ENCODE measurements at places on chromosomes 6 and 20.

DNA sequence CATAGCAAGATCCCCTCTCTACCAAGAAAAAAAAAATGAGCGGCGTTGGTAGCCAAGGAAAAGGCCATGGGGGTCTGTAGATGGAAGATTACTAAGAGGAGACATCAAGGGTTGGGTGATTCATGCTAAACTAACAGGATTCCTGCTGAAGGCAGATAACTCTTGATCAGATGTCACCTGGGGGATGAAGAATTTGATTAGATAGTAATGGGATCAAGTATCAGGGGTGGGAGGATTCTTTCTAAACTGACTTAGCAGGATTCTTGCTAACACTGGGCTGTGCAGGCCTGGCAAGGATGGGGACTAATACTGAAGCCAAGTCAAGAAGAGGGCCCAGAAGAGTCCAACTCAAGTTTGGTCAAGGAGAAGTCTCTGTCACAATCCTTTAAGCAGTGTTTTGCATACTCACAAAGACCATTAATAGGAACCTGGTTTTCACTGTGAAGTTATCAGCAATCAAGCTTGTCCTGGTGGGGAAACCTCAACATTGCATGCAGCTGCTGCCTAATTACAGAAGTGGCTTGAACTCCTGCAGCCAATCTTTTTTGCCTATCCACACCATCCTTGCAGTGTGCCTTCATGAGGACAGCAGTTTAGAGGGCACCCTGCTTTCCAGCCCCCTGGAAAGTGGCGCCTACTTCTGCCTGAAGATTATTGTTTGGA, 61.3 kb downstream of the ANKRD6 start:
- no peaks in the 10 kb centered on the region for H3K27me3 ChIP-seq
- no peak overlapping the region for H3K27ac ChIP-seq
- H3K4me3 ChIP-seq, result no peak overlapping the region
- H3K36me3 ChIP-seq, result no peaks in the 10 kb centered on the region
- no peaks in the 10 kb centered on the region for H3K4me1 ChIP-seq

DNA sequence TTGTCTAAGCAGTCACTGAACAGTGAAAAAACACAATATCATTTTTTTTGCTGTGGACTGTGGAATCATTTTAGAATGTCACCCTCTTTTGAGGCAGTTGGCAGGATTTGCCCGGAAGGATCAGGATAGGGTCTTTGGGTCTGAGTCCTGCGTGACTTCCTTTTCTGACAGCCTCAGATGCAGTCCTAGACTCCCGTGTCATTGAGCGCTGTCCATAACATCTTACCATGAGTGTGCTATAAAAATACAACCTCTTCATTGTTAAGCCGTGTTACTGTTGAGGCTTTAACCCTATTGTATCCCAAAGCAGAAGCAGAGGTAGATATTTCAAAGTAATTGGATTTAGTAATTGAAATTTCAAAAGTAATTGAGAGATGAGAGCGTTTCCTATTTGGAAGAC, 30.6 kb downstream of the ARID1B start:
- DNase-seq, result no peak
- no peaks in the 10 kb centered on the region for H3K36me3 ChIP-seq
- no peaks in the 10 kb centered on the region for H3K27me3 ChIP-seq
- H3K4me3 ChIP-seq, result peak overlapping the region; percentile 0
- H3K4me1 ChIP-seq, result peaks cover 98% of the 10 kb centered on the region

GRCh38 chr6:40308533-40309306, 278.4 kb downstream of the LRFN2 start:
- peaks cover 30% of the 10 kb centered on the region for H3K27me3 ChIP-seq
- no peaks in the 10 kb centered on the region for H3K4me1 ChIP-seq
- no peak overlapping the region for H3K4me3 ChIP-seq
- peak; percentile 13 for DNase-seq

DNA sequence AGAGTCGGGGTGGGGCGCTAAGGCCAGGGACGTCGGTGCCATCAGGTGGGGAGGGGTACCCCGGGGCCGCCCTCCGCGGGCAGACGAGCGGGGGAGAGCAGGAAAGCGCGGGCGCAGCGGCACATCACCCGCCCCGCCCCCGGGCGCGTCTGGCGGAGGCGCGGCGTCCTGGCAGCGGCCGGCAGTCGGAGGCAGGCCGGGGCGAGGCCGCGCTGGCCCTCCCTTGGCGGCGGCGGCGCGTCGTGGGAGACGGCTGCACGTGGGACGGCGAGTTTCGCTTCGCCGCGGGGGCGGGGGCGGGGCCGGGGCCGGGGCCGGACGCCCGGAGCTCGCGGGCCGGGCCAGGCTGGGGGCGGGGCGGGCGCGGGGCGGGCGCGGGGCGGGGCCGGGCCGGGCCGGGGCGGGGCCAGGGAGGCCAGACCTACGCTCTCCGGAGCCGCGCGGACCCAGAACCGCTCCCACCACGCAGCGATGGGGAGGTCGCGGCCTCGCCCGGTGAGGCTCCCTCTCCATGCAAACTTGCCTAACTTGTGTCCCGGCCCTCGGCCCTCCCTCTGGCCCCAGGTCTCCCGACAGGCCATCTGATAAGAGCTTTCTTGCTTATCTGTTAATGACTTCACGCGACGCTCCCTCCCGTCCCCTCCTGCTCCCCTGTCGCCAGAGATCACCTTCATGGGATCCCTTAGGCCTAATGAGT, 12.5 kb downstream of the ITPR3 start:
- DNase-seq, result peak; percentile 52
- H3K36me3 ChIP-seq, result no peaks in the 10 kb centered on the region
- no peaks in the 10 kb centered on the region for H3K27me3 ChIP-seq

DNA sequence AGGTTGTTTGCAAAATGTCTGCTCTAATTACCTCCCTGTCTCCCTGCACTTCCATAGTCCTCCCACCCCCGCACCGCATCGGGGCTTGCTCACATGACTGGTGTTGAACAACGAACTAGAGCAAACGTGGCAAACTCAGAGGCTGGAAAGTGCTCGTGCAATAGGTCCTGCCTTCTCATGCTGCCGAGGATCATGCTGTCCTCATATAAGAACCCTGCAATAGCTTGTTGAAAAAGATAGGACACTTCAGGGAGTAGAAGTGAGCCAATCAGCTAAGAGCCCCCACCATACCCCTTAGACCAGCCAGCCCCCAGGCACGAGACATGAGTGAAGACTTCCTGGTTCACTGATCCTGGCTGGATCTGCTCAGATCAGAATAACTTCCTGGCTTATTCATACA, 219.2 kb downstream of the C6orf118 start:
- H3K4me1 ChIP-seq, result no peaks in the 10 kb centered on the region
- H3K27ac ChIP-seq, result no peak overlapping the region
- H3K36me3 ChIP-seq, result peaks cover 7% of the 10 kb centered on the region
- DNase-seq, result no peak

DNA sequence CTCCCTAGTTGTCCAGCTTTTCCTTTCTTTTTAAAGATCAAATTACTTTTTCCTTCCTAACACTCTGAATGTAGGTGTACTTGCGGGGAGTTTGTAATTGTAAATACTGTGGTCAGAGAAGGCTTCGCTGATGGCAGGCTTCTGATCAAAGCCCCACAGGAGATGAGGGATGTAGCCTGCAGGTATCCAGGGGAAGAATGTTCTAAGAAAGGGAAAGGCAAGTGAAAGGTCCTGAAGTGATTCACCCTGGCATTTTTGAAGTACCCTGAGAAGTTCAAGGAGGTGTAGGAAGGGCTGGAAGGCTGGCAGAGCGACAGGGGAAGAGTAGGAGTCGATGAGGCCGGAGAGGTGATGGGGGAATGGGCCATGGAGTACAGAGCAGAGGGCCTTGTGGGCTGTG, 38.2 kb upstream of the CCN6 start:
- no peak for DNase-seq
- H3K4me1 ChIP-seq, result peaks cover 6% of the 10 kb centered on the region
- H3K27me3 ChIP-seq, result no peaks in the 10 kb centered on the region
- H3K4me3 ChIP-seq, result no peak overlapping the region
- no peak overlapping the region for H3K27ac ChIP-seq

GRCh38 chr6:68127074-68127473, 508.0 kb upstream of the ADGRB3 start:
- H3K27me3 ChIP-seq, result no peaks in the 10 kb centered on the region
- H3K36me3 ChIP-seq, result no peaks in the 10 kb centered on the region
- no peak for DNase-seq
- H3K4me1 ChIP-seq, result no peaks in the 10 kb centered on the region
- H3K27ac ChIP-seq, result no peak overlapping the region

GRCh38 chr6:36805917-36806316, 33.3 kb downstream of the CPNE5 start:
- no peak overlapping the region for H3K4me3 ChIP-seq
- no peaks in the 10 kb centered on the region for H3K36me3 ChIP-seq
- H3K27ac ChIP-seq, result no peak overlapping the region
- H3K27me3 ChIP-seq, result no peaks in the 10 kb centered on the region
- no peaks in the 10 kb centered on the region for H3K4me1 ChIP-seq

- H3K36me3 ChIP-seq, result no peaks in the 10 kb centered on the region
- H3K4me1 ChIP-seq, result no peaks in the 10 kb centered on the region
- no peak for DNase-seq
- no peak overlapping the region for H3K27ac ChIP-seq
Measured at GRCh38 chr6:109781001-109781400, 89.9 kb downstream of the FIG4 start.

DNA sequence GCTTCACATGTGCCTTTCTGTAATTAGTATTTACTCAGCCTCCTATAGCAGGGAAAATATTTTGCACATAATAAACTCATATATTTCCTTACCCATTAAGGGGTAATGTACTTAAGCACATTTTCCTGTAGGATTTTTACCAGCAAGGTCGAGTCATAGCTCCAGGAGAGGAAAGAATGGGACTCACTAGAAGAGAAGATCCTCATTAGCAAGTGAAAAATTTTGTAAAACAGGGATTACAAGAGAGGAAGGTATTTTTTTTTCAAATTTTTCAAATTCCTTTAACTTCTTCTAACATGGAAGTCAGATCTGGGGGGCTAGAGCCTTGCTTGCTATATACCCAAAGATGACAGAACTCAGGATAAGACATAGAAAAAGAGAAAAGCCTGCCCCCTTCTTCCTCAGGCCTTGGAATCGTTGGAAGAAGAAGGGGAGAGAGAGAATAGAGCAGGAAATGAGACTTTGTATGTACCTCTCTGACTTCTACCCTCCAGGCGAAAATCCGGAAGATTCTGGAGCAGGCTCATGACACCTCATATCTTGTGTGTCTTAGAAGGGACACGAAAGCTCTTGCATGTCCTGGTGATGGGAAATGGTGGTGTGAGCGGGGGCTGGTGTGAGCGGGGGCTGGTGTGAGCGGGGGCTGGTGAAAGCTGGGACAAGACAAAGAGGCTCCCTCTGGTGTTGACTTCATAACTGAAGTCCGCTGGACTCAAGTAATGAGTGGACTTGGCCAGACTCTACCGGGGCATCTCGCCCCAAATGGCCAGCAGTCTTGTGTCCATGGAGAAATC, 256.9 kb upstream of the PLCB4 start:
- no peak overlapping the region for H3K27ac ChIP-seq
- no peaks in the 10 kb centered on the region for H3K4me1 ChIP-seq
- H3K36me3 ChIP-seq, result no peaks in the 10 kb centered on the region
- no peak for DNase-seq

DNA sequence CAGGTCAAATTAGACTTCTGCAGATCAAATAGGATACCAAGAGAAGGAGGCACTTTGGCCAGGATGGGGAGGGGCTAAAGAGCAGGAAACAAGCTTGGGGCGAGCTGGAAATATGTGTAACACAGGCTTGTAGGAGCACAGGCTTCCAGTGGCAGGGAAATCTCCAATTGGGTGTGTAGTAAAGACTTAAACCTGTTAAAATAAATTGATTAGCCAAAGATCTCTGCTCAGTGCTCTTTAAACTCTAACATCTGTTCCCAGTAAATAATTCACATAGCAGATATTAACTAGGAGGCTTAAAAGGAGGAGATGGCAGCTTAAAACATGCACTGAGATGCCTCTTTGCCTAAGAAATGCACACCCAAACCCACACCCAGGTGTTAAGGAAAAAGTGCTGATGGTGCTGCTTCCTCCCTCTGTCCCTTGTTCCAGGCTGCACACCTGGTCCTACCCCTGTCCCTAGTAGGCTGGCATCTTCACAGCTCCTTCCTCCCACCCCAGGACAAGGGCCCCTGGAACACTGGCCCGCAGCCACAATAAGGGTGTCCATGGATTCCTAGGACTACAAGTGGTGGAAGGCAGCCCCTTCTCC, 93.5 kb upstream of the MLN start:
- H3K4me1 ChIP-seq, result peaks cover 28% of the 10 kb centered on the region
- no peak for DNase-seq
- no peaks in the 10 kb centered on the region for H3K27me3 ChIP-seq
- H3K4me3 ChIP-seq, result no peak overlapping the region

GRCh38 chr20:41135187-41135887, 2.0 kb upstream of the PLCG1 start:
- peak overlapping the region; percentile 94 for H3K4me3 ChIP-seq
- H3K36me3 ChIP-seq, result no peaks in the 10 kb centered on the region
- H3K4me1 ChIP-seq, result peaks cover 27% of the 10 kb centered on the region
- DNase-seq, result peak; percentile 69

DNA sequence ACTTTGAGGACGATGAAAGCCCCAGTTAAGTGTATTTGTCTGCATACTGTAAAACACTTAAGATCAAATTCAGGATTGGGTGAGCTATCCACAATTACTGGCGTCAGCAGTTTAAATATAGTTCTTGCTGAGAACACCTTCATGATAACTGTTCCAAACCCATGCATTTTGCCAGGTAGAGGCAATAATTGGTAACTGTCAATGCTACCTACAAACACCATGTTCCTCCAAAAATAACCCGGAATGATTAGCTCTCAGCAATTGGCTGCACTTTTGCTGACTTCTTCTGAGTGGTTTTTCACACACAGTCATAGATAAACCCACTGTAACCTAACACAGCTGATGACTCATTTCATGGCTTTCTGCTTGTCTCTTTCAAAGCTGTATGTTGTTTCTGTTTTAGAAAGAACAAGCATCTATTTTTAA, 1358.6 kb upstream of the GJE1 start:
- H3K4me1 ChIP-seq, result no peaks in the 10 kb centered on the region
- no peaks in the 10 kb centered on the region for H3K36me3 ChIP-seq
- no peak overlapping the region for H3K4me3 ChIP-seq
- no peaks in the 10 kb centered on the region for H3K27me3 ChIP-seq
- H3K27ac ChIP-seq, result no peak overlapping the region

GRCh38 chr6:107115695-107116327, 496 bp upstream of the BEND3 start:
- peak overlapping the region; percentile 88 for H3K4me3 ChIP-seq
- peak; percentile 8 for DNase-seq
- peaks cover 3% of the 10 kb centered on the region for H3K27me3 ChIP-seq
- H3K36me3 ChIP-seq, result no peaks in the 10 kb centered on the region
- peak overlapping the region; percentile 45 for H3K27ac ChIP-seq
- peaks cover 21% of the 10 kb centered on the region for H3K4me1 ChIP-seq

DNA sequence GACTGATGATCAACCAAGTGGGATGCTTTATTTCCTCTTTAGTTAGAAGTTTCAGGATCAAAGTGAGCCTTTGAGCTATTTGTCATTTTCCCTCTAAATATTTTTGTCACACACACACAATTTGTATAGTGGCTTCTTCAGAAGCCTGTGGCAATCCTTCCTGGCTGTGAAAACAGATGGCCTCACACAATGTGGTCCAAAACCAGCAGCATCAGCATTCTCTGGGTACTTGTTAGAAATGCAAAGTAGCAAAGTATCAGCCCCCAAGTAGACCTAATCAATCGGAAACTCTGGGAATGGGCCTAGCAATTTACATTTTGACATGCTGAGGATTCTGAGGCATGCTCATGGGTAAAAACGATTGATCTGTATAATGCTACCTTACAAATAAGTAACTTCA, 115.9 kb downstream of the PAX1 start:
- no peak overlapping the region for H3K4me3 ChIP-seq
- H3K4me1 ChIP-seq, result no peaks in the 10 kb centered on the region
- H3K27me3 ChIP-seq, result no peaks in the 10 kb centered on the region
- no peak overlapping the region for H3K27ac ChIP-seq
- H3K36me3 ChIP-seq, result no peaks in the 10 kb centered on the region

GRCh38 chr6:1856381-1856780, 246.7 kb downstream of the FOXC1 start:
- H3K27me3 ChIP-seq, result no peaks in the 10 kb centered on the region
- no peak overlapping the region for H3K4me3 ChIP-seq
- peaks cover 5% of the 10 kb centered on the region for H3K36me3 ChIP-seq
- H3K4me1 ChIP-seq, result peaks cover 3% of the 10 kb centered on the region
- H3K27ac ChIP-seq, result no peak overlapping the region

All from naive thymus-derived CD8-positive, alpha-beta T cell (primary cell).